ENCODE measurements at places on chromosomes 2 and 18.

DNA sequence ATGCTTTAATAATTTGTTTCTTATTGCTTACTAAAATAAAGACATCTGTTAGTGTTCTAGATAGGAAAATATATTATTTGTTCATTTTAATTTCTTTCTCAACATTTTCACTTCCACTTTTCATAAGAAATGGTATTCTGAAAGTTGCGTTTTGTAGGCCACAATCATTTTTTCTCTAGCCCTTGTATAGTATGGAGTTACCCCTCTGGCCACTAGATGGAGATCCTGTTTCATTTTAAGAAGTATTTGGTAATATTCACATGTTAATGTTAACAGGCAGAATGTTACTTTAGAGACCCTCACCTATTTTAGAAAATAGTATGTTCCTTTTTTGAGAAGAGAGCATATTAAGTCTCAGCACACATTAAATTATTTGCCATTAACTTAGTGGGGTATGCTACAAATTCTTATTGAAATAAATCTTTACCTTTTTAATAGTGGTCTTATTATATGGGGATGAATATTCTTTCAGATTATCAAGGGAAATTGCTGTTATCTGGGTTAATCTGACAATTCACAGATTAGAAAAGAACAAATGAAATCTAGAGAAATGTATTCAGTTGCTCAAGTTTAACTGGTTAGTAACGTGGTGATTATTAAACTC, 73.9 kb upstream of the TTC27 start:
- DNase-seq: no peak

- no peak for DNase-seq
These were observed 51.8 kb upstream of the CTDP1 start for GRCh38 chr18:79627750-79628294.

- DNase-seq: no peak
These were observed 484.6 kb downstream of the SATB2 start for GRCh38 chr2:198973181-198973580.

- DNase-seq: no peak
These were observed 15.2 kb upstream of the TWSG1 start for GRCh38 chr18:9319333-9319732.

DNA sequence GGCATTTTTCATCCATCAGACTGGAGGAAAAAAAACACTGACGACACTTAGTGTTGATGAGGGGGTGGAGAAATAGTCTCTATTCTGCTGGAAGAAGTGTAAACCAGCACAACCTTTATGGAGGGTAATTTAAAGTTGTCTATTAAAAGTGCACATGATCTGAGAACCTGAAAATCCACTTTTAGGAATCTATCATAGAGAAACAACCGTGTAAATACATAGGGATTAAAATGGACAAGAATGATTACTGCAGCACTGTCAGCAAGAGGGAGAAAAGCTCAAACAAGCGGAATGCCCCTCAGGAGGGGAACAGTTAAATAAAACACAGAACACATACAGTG, 79.6 kb upstream of the MGAT4A start:
- no peak for DNase-seq

DNA sequence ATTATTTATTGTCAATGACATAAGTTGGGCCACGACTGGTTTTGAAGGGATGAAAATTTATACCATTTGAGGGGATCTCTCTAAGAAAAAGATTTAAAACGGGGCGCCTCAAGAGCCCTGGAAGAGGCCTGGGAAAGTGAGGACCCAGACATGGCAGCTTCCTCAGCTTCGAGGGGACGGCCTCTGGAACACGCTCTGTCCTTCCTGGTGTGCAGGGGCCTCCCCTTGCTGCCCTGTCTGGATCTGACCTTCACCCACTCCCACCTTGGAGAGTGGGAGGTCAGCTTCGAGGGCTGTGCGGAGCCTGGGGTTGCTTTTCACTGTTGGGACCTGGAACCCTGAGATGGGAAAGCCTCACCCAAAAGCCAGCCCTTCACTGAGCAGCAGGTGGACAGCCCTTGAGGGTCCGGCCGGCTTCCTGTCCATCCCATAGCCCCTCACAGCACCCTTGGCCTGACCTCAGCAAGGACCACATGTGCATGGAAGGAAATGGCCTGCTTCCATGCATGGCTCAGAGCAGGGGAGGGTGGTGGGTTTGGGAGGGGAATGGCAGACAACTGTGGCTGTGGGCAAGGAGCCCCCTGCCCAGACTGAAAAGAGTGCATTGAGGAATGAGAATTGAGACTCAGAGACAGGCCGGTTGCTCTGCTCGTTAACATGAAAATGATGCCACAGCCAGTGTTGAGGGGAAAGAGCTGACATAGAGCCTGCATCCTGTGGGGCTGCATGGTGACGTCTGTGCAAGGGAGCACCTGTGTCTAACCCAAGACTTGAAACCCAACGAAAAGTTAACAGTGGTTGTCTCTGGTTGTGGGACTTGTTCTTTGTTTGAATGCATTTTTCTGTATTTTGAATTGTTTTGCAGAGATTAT, 16.3 kb downstream of the FBLN7 start:
- DNase-seq: no peak

GRCh38 chr2:146821836-146822316, 1023.0 kb upstream of the ACVR2A start:
- no peak for DNase-seq

DNA sequence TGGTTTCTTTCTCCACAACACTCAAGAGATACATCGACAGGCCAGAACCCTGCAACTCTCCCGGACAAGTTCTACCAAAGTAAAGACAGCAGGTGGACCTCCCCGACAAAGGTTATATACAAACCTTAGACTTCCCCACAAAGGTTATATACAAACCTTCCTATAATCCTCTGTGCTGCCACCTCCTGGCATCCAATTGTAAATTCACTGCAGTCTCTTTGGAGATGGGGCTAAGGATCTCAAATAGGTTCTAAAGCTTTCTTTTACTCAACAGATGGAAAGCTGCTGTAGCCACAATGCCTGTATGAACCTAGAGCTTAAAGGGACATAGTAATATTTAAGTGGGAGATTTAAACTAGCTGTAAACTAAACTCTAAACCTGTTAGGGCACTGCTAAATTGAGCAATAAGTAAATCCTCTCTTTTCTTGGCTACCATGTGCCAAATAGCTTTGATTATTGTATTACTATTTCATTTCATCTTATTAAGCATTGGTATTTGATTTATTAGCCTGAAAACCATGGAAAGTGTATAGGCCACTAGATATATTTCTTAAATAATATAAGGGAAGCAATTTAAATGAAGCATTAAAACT, 9.8 kb upstream of the MREG start:
- no peak for DNase-seq

GRCh38 chr2:177586154-177586553, 193.6 kb downstream of the AGPS start:
- DNase-seq: no peak

DNA sequence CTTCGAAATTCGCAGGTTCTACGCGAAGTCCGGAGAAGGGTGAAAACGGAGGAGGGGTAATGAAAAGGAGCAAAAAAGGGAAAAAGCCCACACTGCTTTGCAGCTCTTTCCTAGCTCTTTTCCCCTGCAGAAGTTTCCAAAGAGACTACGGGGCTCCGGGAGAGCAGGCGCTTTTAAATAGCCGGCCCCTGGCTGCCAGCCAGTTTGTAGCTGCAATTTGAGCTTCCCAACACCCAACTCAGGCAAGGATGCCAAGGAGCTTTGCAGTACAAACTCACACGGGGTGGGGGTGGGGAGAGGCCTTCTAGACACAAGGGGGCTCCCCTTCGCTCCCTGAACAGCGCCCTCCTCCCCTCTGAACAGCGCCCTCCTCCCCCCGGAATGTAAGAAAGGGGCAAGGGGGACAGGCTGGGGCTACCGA, at the start of gene IGFBP5:
Gene IGFBP5, minus strand, starts transcription at position 149 of the 421 bp plus-strand sequence. CDS start 774 bp downstream, outside the sequence.
- DNase-seq: no peak

DNA sequence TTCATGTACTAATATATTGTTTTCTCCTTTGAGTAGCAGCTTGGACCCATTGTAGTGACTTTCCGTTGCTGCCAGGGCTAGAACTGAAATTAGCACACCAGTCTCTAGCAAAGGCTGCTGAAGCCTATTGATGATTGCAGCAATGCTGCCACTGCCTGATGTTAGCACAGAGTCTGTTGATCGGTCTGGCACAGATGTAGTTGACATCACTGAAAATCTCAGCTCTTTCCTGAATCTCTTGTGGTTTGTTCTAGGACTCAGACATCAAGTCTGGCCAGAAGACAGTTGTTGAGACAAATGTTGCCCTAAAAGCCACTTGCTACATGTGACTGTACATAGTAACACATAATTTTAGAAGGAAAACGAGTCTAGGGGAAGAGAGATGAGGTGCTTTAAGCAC, 47.2 kb downstream of the VAPA start:
- no peak for DNase-seq

- DNase-seq: no peak
These were observed 510 bp downstream of the IL1RN start for GRCh38 chr2:113127646-113128570.

GRCh38 chr18:2154278-2154677, 417.0 kb downstream of the METTL4 start:
- no peak for DNase-seq

- no peak for DNase-seq
These were observed 565.7 kb downstream of the ZEB2 start for GRCh38 chr2:143954186-143954585.

DNA sequence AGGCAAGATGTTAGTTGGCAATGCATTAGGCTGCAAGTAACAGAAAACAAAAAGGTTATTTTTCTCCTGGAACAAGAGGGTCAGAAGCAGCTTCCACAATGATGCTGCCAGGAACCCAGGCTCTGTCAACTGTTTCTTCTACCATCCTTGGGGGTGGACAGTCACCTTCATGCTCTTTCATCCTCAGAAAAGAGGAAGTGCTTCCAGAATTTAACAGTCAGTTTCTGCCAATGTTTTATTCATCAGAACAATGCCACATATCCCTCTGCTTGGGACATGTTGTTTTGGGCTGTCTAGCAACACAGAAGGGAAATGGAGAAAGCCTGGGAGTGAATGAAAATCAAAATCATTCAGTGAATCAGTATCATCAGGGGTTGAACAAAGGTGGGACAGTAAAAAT, 7.1 kb downstream of the TMEM182 start:
- DNase-seq: no peak

- DNase-seq: no peak
These were observed 14.4 kb upstream of the MRPL19 start for GRCh38 chr2:75632091-75632701.

GRCh38 chr2:54504866-54505265, 48.7 kb downstream of the SPTBN1 start:
- DNase-seq: no peak

DNA sequence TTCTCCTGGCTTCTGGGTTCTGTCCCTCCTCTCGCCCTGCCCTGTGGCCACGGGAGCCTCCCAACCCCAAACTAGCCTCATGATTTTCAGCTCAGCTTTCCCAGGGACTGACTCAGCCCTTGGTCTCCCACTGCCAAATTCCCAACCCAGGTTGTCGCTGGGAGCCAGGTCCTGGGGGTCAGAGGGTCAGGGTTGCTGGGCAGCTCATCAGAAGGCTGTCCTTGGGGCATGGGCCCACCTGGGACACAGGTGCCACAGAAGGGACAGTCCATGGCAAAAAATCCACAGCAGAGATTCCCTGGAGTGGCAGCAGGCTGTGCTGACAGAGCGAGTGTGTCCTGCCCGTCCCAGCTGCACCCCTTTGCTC, 180.4 kb downstream of the TWIST2 start:
- DNase-seq: no peak

- no peak for DNase-seq
These were observed 552.5 kb upstream of the CRIM1 start for GRCh38 chr2:35803126-35803525.

GRCh38 chr2:197217541-197217940, 93.0 kb downstream of the ANKRD44 start:
- DNase-seq: no peak

DNA sequence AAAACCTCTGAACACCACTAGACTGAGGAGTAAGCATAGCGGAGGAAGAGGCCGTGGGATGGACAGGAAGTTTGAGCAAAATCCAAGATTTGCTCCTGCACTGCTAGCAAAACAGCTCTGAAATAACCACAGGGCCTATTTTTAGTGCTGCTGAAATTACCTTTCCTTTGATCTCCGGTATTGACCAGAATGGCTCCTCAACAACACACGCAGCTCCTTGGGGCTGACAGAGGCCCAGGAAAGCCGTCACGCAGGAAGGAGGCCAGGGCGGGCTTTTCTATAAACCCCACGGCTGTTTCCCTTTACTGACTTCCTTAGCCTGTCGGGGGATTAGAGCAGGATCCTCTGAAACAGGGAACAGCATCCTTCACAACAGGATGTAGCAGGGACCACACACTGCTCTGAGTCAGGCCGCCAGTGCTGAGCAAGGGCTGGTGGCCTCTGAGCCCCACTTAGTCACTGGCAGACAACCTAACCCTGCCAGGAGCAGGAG, 80.8 kb upstream of the LCLAT1 start:
- no peak for DNase-seq

GRCh38 chr18:43635397-43635796, 358.1 kb upstream of the SYT4 start:
- DNase-seq: no peak

GRCh38 chr2:29502460-29502911, 387.3 kb downstream of the CLIP4 start:
- no peak for DNase-seq

DNA sequence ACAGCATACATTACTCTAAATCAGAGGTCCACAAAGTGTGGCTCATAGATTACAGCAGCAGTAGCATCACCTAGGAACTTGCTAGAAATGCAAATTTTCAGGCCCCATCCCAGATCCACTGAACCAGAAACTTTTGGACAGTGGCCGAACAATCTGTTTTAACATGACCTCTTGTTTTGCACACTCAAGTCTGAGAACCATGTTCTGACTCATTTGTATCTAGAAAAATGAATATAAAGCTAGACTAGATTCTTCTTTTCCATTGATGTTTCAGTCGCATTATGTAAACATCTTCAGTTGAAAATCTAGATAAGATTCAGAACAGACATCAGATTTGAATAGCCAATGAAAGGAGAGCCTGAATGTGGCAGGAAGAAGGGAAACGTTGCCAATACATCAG, 608.8 kb downstream of the LRP1B start:
- no peak for DNase-seq

GRCh38 chr2:74548285-74548899, 5.3 kb downstream of the LOXL3 start:
- no peak for DNase-seq

GRCh38 chr2:190186238-190186637, 123.7 kb upstream of the MSTN start:
- DNase-seq: no peak

GRCh38 chr2:228988786-228989185, 282.3 kb downstream of the PID1 start:
- no peak for DNase-seq

GRCh38 chr2:155830351-155830750, 502.2 kb downstream of the NR4A2 start:
- no peak for DNase-seq

GRCh38 chr2:64023485-64024258, 4.4 kb upstream of the VPS54 start:
- DNase-seq: no peak

DNA sequence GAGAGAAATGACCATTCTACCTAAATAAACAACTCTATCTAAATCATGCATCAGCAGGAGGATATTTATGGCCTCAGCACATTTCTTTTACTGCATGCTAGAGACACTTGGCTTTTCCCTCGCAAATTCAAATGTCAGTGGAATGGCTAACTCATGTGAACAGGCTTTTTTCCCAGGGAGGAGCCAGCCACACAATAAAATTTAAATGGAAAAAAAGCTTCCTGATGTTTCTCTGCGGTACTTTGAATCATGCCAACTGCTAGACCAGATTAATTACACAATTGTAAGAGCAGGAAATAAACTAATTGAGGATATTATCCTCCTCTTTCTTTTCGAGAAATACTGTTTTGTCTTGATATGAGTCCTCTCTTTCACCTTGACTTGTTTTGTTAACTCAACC, 676.3 kb downstream of the IRS1 start:
- no peak for DNase-seq

GRCh38 chr18:48621240-48621639, 82.4 kb downstream of the CTIF start:
- DNase-seq: no peak
